ENCODE measurements at places on chromosomes 7 and 10.

GRCh38 chr10:122861711-122862161, 16.1 kb upstream of the CUZD1 start:
- no peak for DNase-seq

GRCh38 chr10:69328380-69328735, 50.1 kb downstream of the HK1 start:
- DNase-seq: no peak

DNA sequence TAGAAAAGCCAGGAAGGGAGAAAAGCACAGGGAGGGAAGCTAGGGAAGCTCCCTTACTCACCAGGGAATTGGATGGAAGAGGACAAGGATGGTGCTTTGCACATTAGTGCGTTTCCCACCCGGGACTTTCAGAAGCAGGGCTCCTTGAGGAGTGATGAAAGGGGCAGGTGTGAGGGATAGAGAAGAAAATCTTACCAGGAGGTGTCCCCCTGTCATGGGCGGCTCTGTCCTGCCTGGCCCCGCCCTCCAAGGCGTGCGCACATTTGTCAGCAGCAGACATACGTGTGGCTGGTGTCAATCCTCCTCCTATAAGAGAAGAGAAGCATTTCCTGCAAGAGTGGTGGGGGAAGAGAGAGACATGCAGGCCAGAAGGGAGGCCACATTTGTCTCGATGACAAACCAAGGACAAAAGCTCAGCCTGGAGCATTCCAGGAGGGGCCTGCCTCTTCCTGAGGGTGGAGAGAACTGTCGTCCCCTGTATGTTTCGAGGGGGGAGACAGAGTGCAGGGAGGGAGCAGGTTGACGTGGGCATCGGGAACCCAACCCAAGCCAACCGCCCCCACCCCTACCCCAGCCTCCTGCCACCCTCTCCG, 47.4 kb upstream of the COMTD1 start:
- DNase-seq: no peak

DNA sequence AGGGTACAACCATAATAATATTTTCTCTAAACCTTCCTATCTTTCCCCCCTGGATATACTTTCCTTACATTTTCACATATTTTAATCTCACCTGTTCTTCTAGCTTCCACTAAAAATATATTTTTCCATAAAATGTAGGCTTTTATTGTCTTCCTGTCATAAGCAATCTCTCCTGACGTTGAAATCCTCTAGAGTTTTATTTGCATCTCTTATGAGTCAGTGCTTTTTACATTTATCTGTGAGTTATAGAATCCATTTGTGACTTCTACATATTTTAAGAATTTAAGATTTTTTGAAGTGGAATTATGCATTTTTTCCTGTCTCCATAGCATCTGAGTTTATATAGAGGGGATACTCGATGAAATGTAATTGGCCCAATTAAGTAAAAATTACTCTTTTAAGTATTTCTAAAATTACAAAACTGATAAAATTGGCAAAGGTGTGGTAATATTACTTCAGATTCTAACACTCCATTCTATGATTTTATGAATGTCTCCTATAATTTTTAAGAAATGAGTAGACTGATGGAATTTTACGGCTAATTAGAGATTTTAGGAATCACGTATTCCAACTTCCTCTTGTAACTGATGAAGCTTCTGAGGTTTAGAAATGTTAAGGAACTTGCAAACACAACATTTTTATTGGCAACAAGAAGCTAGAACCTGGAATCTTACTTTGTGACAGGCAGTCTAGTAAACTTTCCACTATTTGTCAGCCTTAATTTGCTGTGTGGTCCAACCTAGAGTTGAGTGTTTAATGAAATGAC, 422.9 kb upstream of the SEMA3A start:
- DNase-seq: no peak

DNA sequence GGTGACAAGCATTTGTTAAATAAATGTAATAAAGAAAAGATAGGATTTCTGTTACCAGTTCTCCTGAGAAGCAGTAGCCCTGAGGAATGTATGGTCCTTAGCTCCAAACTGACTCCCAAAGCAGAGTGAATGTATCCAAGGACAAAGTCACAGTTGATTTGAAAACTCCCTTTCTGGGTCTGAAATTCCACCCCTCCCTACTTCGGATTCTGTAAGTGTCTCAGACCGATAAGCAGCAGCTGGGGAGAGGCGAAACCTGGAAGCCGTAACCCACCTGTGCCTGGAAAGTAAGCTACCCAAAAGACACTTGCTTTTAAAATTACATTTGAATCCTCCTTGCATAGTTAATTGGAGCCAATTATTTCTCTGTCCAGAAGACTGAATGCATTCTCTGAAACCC, 122.9 kb upstream of the FRMD4A start:
- DNase-seq: no peak

- DNase-seq: no peak
Measured at GRCh38 chr10:43852149-43852548, 203.5 kb upstream of the ZNF32 start.

DNA sequence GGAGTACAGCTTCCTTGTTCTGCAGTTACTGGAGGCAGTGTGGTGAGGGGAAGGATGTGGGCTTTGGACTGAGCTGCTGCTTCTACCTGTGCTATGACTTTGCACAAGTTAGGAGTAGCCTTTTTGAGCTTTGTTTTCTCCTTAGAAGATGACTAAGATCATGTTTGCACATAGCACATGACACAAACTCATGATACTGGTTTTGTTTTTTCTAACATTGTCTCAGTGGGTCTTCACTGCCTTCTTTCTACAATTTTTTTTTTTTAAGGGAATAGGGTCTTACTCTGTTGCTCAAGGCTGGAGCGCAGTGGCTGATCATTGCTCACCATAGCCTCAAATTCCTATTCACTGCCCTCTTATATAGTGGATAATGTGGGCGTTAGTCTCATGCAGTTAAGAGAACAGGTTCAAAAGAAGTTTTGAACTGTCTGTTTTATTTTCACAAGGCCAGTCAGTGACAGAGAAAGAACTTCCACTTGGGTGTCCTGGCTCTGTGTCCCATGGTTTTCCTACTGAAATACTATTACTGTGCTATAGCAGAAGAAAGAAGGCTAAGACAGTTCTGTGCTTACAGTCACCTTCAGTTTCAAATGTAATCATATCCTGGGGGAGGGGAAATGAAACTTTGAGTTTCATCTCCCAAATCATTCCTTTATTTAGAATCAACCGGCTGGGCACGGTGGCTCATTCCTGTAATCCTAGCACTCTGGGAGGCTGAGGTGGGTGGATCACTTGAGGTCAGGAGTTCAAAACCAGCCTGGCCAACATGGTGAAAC, 72.0 kb downstream of the KAT6B start:
- DNase-seq: no peak

DNA sequence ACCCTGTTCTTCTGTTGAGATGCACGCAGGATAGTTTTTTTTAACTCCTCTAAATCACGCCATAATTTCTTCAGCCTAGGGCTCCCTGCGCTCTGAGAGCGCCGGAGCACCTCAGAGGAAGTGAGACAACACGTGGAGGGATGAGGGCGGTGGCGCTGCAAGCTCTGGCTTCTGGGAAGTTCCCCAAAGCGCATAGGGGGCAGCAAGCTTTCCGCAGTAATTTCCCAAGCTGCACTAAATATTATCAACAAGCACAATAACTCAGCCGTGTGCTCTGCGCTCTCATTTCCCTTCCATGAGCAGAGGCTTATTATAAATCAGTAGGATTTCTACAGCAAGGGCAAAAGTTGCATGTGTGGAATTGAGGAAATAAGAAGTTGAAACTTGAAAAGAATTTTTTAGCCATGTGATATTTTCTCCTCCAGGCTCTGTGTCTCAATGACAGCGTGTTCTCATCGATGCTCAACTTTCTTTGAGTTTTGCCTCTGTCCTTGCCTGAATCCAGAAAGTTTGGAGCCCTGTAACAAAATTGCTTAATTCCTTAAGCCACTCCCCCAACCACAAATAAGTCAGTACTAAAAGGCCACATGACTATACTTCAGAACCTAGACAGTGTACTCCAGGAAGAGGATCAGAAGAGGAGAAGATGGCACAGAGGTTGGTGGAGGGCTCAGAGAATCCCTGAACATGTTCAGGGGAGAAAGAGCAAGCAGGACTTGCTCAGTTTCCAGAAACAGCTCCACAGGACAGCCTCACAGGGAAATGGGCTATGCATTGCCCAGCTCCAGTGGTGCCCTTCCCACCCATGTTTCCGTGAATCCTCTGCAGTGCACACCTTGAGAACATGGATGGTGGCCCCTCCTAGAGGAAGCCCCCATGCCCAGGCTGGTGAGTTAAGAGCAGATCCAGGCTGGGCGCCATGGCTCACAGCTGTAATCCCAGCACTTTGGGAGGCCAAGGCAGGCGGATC, 221.5 kb upstream of the GHITM start:
- DNase-seq: no peak

DNA sequence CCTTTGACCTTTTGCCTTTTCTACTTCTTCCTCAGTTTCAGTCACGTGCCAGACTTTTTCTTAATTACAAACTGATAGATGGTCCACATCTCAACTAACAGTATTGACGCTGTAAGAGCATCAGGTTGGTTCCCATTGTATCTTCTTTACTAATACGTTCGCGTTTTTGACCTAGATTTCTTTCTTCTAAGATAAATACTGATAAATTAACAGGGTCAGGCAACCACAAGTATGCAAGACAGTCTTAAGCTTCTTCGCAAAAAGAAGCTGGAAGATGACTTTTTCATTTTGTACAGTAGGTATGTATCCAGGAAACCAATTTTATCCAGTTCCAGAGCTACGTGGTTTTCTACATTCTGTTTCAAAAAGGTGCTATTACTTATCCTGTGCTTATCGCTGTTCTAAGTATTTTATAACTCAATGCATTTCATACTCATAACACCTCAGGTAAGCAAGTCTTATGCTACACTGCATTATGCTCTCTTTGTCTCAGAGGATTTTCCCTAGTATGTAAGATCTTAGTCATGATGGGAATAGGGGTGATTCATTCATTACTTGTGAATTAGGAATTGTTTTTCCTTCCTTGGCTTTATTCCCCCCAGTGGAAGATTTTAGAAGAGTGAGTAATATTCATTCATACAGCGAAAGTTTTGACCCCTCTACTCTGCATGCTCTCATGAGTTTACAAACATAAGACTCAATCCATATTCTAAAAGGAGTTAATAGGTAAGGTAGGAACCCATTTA, 955 bp downstream of the DUS4L start:
- DNase-seq: no peak

DNA sequence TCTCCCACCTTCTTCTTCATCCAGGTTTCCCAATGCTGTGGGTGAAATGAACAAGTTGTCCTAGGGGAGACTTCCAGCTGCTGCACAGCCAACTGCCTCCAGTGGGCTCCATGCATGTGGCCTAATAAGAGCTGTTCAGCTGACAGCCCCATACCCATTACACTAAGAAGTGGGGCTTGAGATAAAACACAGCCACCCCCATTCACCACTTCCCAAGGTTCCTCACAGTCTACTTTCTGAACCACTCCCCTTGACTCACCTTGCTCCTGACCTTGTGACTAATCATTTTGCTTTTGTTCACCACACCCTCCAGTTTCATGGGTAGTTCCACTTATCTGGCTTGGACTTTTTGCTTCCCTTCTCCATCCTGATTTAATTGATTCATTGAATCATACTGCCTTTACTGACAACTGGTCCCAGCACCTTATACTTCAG, 119.3 kb downstream of the CABCOCO1 start:
- DNase-seq: no peak

- no peak for DNase-seq
Measured at GRCh38 chr10:89992575-89992974, 291.2 kb downstream of the KIF20B start.

- DNase-seq: no peak
Measured at GRCh38 chr10:133285217-133285616, 8.5 kb upstream of the ADAM8 start.

GRCh38 chr7:105649727-105650381, 68.6 kb upstream of the EFCAB10 start:
- DNase-seq: no peak

DNA sequence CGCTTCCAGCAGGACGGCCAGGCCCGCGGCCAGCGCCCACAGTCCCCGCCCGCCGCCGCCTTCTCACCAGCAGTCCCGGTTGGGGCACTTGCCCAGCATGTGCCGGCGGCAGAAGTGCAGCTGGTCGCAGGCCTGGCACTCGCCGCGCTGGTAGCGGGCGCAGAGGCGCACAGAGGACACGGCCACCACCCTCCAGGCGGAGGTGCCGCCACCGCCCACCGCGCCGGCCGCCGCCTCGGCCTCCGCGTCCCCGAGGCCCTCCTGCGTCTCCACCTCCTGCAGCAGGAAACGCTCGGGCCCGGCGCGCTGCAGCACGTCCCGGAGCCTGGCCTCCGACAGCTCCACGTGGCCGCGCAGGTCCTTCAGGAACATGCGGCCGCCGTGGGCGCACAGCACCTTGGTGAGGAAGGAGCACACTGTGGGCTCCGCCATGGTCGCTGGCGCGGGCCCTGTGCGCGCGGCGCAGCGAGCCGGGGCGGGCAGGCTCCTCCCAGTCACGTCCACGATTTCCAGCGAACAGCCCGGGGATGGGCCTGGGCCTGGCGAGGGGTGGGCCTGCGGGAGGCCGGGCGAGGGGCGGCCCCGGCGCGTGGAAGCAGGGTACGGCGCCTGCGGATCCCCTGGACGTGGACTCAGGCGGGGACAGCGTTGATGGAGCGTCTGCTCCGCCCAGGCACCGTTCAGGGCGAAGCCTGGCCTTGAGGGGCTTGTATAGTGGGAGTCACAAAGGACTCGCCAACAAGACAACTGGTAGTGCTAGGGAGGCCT, at the start of gene ZC3HAV1L:
ZC3HAV1L (minus strand) TSS at position 457 of the 768 bp plus-strand sequence; CDS start at position 432, 25 bp downstream.
- peak; percentile 40 for DNase-seq

- no peak for DNase-seq
Measured at GRCh38 chr7:32515890-32516550, 20.7 kb downstream of the AVL9 start.

GRCh38 chr7:70788276-70788675, 343.7 kb upstream of the GALNT17 start:
- peak; percentile 59 for DNase-seq

- no peak for DNase-seq
Measured at GRCh38 chr10:103479135-103479534, at the start of gene CALHM3. Gene CALHM3, minus strand, starts transcription at chr10:103479240. Its CDS starts 208 bp downstream, at chr10:103479032.
